ENCODE measurements at places on chromosomes 5 and 9.

DNA sequence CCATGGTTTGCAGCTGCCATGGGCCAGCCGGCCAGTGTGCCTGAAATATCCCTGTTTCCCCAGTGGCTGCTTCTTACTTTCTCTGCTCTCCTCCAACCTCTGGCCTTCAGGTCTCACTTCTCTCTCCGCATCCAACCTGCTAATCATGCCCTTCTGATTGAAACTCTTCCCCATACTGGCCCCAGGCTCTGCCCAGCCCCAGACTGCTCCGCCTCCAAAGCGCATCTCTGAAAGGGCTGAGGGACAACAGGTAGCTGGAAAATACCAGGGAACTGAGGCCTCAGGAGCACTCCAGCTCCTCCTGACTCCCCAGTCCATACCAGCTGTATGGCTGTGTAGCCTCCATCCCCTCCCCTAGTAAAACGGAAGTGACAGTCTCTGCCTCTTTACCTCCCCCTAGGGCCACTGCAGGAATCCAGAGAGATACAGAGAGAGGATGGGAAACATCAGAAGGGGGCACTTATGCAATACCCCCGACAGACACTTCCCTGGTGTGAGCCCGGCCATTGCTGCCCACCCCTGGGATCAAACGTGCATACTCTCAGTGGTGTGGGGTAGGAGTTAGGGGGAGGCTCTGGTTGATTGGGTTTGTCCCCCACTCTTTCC lies 34.2 kb downstream of the PAX5 start:
- no peak for DNase-seq

- no peak for DNase-seq
These were observed 6.3 kb downstream of the EXD3 start for GRCh38 chr9:137416563-137417151.

- DNase-seq: no peak
These were observed 2.6 kb downstream of the CLPTM1L start for GRCh38 chr5:1342268-1342667.

DNA sequence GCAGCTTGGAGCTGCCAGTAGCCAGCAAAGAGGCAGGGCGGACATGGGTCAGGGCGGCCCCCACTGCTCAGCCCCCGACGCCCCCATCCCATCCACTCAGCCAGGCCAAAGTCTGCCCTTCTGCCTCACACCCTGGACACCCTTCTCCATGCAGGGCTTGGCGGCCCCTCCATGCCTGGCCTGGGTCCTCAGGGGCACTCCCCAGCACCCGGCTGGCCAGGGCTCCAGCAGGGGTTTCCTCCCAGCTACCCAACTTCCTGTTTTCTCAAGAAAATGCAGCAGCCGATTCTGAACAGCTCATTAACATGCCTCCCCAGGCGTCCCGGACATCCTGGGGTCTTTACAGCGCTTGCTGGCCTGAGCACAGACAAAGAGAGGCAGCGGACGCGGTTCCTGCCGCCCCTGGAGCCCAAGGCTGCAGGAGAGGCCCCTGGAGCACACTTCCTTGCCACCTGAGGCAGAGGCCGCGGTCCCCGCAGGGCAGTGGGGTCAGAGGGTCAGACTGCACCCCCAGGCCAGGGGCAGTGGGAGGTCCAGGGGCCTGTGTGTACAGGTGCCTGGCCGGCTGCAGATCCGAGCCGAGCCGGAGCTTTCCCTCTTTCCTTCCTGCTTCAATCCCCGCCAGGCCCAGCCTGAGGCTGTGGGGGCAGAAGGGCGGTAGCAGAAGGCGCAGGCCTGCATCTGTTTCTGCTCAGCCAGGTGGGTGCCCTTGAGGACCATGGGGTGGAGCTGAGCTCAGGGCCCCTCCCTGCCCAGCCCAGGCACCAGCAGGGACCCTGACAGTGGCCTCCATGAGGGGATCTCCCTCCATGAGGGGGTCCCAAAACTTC lies 18.7 kb upstream of the NRARP start:
- no peak for DNase-seq

DNA sequence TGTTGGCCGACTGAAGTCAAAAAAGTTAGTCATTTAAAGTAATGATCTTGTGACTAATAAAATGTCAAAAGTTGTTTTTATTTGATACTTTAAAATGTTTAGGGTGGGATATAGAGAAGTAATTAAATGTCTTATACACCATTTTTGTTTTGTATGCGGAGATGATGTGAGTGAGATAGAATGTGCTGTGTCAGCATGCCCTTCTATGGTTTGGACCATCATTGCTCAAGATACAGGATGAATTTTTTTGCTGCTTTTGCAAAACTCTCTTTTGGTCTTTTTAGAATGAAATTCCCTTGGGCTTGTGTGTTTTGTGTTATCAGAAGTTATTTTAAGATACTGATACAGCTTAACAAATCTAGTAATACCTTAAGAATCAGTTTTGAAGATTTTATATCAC lies 12.5 kb downstream of the SRFBP1 start:
- no peak for DNase-seq

DNA sequence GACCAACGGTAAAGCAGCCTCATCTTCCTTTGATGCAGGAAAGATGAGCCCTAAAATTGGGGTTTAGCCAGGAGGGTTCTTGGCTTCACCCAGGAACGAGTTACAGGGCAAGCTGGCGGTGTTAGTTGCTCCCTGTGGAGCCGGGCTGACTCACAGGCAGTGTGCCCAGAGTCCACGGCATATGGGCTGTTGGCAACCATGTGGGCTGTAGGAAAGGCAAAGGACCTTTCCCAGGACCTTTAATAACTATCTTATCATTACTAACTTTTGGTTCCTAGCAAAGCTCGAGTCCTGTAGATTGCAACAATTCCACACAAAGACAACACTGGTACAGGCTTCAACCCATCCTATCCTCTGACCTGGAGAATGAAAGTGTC lies 29.8 kb upstream of the CLPTM1L start:
- DNase-seq: no peak

DNA sequence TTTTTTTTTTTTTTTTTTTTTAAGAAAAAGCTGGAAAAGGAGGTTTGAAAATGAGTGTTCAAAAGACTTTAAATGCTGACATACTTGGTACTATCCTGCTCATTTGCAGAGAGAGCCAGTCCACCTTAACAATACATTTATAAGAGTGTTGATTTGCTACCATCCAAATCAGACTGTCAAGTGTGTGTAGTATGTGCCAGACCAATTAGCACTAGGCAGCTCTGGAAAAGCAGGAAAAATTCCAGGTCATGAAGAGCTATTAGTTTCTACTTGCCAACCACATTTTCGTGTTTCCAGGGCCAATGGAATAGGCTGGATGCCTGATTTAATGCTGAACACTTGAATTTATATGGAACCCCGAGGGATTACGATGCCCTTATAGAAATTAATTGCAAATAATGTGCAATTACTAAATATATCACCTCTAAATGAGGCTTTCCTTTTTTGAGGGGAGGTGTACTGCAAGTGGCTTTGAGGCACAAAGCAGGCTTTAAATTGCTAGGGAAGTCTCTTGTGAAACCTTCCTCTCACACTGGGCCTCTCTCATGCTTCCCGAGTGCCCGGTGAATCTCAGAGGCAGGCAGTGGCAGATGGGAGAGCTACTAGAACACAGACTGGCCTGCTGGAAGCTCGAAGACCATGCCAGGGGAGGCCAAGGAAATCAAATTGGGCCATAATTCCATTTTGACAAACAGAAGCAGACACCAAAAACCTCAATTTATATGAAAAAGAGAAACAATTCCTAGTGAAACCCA lies 178.7 kb downstream of the PPP2R2B start:
- no peak for DNase-seq

- DNase-seq: no peak
These were observed 457.3 kb downstream of the DMAC1 start for GRCh38 chr9:7342229-7342628.
